Stimulated activated CD8-positive, alpha-beta memory T cell treated with anti-CD3 and anti-CD28 coated beads, Interleukin-7, amount 100 ng/mL, for 1 hour (primary cell): ENCODE measurements at places on chromosomes 3 and 15.

DNA sequence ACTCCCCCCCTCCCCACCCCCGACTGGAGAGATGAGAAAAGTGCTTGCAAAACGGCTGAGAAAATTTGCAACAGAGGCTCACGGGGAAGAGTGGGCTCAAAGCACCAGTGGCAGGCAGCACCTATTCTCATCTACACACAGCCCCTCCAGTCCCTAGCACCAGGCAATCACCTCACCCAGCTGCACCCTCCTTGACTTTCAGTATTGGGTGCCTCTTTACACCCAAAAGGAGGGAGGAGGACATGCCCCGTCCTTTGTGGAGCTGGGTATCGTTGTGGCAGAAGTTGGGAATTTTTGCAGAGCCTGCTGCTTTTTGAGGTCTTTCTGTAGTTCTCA is 182.8 kb upstream of the TOPAZ1 start:
- DNase-seq: no peak

- DNase-seq: no peak
Measured at GRCh38 chr15:62545467-62546227, 380.6 kb upstream of the C2CD4B start.

DNA sequence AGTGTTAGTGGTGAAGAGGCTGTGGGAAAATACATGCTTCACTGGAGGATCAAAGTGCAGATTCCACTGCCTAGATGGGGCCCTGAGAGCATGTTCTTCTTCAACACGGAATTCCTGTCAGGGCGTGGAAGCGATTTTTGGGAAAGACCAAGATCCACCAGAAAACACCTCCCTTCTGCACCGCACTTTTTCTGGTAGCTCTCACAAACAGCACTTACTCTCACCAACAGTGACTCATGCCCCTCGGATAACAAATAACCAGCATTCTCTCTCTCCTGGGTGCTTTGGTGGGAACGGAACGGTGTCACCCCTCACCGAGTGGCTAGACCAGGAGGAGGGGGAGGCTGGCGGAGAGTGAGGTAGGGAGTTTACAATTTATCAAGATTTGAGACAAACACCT is 40.1 kb downstream of the ADAMTSL3 start:
- DNase-seq: no peak

DNA sequence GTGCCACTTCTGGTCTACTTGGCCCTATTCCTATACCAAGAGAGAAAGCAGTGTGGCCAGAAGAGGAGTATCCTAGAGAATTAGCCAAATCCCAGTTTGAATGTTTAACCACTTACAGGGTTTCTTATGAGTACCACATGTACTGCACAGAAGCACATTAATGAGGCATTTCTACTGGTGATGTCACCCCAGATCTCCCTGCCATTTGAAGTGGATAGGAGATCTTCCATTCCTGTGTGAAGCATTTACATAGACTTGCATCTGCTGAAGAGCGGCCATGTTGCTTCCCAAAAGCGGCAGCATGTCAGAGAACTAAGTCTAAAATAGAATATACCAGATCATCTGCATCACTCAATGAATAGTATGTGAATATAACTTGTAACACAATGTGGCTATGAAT is 108.4 kb upstream of the TUSC7 start:
- DNase-seq: no peak

DNA sequence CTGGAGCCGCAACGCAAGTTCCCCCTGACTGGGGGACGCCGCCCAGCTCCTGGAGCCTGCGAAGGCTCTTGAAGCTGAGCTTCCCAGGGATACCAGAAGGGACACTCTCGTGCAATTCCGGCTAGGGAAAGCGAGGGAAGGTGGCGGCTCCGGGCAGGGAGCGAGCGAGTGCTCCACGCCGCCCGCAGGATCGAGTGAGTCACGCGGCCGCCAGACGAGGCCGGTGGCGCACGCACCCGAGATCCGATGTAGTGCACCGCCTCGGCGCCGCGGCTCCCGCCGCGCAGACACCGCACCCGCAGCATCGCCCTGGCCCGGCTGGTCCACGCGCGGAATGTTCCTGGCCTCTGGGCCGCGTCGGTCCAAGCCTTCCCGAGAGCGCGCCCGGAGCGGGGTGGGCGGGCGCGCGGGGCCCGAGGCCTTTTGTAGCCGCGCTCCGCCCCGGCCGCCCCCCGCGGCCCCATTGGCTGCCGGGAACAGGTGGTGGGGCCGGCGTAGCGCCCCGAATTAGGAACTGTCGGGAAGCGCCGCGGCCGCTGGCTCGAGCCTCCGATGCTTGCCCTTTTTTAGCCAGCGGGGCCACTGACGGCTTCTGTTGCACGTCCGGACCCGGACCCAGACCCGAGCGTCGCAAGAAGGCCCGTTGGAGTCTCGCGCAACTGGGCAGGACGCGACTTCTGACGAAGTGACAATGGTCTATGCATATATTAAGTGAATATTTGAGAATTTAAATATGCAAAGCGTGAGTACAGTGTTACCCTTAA is at the start of gene GATM:
Gene GATM (minus strand): TSS at position 396 of the 764 bp plus-strand sequence. CDS start 91 bp downstream, at position 305.
- no peak for DNase-seq

DNA sequence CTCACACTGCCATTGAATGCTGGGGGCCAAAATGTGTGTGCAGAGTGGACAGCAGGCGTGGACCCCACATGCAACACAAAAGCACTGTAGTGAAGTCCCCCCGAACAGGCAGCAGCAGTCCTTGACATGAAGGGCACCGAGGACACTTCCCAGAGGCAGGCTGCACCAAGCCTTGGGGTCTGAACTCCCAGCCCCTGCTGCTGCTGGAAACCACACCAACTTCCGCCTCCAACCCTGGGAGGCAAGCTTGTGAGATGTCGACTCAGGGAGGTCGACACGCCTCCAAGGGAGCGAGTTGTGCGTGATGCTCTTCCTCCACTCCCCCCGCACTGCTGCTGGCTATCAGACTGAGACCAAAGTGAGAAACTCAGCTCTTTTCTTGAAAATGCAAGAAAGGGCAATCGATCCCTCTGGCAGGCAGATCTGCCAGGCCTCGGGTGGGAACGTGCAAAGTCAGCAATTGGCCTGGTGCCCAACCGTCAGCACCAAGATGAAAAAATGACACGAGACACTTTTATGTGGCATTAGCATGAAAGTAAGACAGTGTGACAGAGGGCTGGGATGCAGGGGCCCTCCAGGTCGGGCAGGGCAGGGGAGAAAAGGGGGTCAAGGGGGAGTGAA is 43.6 kb downstream of the WHAMM start:
- DNase-seq: no peak

DNA sequence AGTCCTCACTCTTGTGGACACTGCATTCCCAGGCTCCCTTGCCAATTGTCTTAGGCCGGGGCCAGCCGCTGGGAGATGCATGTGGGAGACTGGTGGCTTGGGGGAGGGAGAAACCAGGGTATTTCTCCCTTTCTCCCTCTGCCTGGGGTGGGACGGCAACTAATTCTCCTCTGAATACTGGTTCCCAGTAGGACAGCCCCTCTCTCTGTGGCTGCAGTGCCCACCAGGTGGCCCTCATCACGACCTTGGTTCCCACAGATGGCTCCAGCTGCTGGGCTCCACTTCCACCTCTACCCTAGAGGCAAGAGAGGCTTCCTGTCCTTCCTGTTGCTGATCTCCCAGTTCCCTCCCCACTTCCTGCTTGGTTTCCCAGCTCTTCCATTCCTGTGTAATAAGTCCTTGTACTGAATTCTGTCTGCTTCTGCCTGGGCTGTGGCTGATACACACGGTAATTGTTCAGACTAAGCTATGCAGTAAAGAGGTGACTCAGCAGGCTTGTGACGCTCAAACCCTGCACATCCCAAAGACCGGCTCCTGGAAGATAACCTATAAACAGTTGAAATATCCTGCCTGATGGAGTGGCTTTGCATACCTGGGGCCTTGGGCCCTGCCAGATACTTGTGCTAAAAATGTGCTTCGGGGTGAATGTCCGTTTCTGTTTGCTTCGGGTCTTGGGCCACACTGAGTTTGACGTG is 20.4 kb upstream of the COPG1 start:
- DNase-seq: no peak

GRCh38 chr15:85531083-85531482 is 150.7 kb downstream of the AKAP13 start:
- no peak for DNase-seq

GRCh38 chr3:196238612-196239560 is 22.6 kb downstream of the SLC51A start:
- DNase-seq: no peak

DNA sequence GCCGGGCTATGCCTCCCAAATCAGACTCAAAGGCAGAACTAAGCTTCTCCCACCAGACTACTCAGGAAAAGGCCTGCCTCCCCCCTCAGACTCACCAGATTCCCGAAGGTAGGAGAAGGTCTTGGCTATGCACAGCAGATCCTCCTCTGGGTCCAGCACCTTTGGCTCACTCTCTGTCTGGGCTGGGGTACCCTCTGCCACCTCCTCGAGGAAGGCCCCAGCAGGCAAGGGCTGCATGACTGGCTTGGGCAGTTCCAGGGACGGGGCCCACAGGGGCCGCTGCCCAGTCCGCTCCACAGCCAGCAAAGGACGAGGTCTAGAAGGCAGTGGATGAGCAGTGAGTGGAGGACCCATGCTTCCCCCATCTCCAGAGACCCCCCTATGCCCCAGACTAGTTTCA is 3.3 kb downstream of the CISH start:
- DNase-seq: no peak

DNA sequence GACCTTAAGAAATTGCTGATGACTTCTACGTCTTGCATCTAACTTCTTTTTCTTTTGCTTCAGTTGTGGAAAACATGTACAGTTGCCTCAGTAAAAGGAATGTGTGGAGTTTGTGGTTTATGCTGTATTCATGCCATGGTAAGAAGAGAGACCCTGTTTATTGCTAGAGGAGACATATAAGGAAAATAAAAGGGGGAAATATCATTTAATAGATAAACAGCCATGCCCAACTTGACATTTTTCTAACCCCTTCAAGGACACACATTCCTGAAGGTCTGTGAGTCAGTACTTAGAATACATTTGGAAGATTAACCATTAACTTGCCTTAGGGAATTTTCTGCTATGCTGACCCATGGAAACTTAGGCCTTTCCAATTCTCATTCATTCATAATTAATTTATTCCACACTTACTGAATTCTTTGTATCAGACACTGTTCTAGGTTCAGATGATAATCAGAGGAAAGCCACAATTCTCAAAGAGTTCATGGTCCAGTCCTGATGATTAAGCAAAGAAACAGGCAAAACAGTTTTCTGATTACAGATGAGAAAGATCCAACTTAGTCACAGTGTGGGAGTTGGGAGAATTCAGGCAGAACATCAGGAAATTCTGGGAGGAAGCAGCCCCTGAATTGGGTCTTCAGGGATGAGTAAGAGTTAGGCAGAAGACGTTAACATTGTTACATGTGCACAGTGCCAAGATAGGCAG is 329.8 kb upstream of the RASGRP1 start:
- no peak for DNase-seq

DNA sequence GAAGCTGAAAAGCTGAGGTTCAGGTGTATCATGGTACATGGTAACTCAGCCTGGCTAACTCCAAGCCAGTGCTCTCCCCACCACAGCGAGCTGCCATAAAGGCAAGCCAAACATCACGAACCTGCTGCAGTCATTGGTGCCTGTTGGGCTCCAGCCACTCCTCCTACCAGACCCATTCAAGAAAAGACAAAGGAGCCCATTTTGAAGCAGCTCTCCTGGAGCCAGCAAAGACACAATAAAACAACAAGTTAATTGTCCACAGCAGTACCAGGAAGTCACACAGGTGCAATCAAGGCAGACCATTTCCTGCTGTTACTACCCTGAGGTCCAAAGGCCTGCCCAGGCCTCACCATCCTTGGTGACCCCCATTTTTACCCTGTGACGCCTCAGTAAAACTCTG is 77.6 kb downstream of the DAPK2 start:
- DNase-seq: no peak

GRCh38 chr15:76787273-76787672 is 117.9 kb downstream of the SCAPER start:
- no peak for DNase-seq

GRCh38 chr3:104514776-104515175 is 851.9 kb upstream of the ALCAM start:
- no peak for DNase-seq

- no peak for DNase-seq
Measured at GRCh38 chr3:5504135-5504534, 316.6 kb downstream of the EDEM1 start.

DNA sequence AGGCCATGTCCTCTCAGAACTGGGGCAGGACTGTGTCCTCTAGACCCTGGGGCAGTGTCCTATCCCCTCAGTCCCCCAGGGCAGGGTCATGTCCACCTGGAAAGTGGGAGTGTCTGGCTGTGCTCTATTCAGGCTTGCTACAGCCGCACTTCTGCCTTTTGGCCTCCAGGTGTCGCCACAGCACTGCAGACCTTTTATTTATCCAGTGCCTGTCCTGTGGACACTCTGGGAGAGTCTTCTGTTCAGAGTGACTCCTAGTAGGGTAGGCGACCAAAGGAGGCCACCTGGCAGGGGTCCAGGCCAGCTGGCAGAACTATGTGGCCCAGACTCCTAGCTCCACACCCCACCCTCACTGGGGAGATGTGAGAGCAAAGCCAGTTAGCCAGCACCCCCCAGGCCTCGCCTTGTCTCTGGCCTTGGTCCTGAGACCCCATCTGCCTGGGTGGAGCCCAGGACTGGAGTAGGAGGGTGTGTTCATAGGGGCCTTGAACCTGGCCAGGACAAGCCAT is 3.9 kb downstream of the TMIE start:
- peak; percentile 32 for DNase-seq

DNA sequence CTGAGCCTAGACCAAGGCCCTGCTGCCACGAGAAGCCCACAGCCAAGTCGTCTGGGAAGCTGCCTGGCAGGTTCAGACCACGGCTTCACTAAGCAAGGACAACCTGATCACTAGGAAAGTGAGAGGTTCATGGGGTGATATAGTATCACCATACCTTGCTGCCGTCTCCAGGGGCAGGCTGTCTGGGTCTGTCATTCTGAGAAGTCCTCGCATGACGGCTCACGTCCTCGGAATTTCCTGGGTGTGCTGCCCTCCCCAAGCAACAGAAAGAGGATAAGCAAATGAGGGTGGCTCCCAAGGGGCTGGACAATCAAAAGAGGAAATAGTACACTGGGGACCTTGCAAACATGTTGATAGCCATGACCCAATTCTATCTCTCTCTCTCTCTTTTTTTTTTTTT is 207.4 kb upstream of the IGF1R start:
- DNase-seq: no peak

DNA sequence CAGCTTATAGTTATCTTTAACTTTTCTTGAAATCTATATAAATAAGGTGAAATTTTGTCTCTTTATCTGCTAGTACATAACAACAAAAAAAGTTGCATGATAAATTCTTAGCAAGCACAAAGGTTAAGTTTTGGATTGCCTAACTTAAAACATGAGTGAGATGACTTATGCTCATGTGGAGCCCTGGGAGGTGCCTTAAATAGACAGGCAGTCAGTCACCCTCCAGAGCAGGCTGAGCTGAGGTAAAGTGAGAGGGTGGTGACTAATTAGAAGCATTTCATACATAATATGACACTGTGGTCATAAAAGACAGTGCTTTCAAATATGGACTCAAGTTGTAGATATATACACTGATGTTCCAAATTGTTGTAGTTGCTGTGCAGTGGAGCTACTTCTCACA is 14.6 kb upstream of the MME start:
- no peak for DNase-seq

- no peak for DNase-seq
Measured at GRCh38 chr3:31832551-31832950, 148.5 kb downstream of the OSBPL10 start.
